Ureter (tissue), 1 donor: ENCODE measurements at places on chromosomes 1 and 21. TPM values are rescaled to one million over a fixed set of nuclear protein-coding genes. Genes with fewer than 3 reads are reported as not detected.

Gene LCK
- 3.8 TPM for total RNA-seq

Gene PTPRU
- total RNA-seq = 100 TPM

Gene OR10J1
- not detected for total RNA-seq

Gene SAMD11
- 13.9 TPM for total RNA-seq

Gene LCE2A
- not detected for total RNA-seq

Gene C8A
- total RNA-seq = 0.16 TPM

Gene GJB3
- 14.9 TPM for total RNA-seq

Gene OR6K3
- total RNA-seq = not detected

Gene S100A2
- total RNA-seq = 317 TPM

Gene LRRC8D
- 17.8 TPM for total RNA-seq

Gene CFHR3
- total RNA-seq = 1.1 TPM

DNA sequence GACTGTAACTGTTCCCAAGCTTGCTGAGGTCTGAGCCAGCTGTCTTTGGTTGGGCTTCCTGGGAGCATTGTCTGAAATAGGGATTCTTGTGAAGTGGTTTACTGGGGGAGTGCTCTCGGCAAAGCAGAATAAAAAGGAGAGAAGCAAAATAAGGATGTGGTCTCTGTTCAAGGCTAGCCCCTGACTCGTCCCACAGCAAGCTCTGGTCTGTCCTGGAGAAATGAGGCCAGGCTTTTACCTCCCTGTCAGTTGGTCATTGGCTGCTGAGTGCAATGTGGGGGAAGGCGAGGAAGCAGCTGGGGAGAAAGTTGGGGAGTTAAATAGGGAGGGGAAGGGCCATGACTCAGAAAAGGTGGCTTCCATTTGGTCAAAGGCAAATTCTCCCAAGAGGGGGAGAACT lies 303.9 kb upstream of the DUSP10 start:
- DNase-seq = no peak

GRCh38 chr1:112544751-112545150 lies 36.0 kb downstream of the WNT2B start:
- DNase-seq = no peak

- no peak for DNase-seq
Observed at GRCh38 chr21:36790616-36791015, 91.7 kb downstream of the SIM2 start.

- DNase-seq = no peak
Observed at GRCh38 chr1:35876988-35877387, 6.0 kb upstream of the AGO1 start.

DNA sequence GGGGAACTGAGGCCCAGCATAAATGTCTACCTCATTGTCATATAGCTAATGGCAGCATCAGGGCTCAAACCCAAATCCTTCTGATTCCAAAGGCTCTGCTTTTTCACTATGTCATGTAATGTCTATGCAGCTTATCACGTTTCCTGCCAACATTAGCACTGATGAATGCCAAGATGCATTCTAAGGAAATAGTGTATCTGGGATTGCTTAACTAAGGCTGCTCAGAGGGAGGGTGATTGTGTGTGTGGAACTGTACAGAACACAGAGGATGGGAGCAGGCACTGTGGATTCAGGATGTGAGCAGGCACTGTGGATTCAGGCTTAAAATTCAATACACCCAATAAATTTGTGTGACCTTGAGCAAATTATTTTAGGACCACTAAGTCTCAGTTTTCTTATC lies 456.4 kb upstream of the DEPDC1 start:
- no peak for DNase-seq

DNA sequence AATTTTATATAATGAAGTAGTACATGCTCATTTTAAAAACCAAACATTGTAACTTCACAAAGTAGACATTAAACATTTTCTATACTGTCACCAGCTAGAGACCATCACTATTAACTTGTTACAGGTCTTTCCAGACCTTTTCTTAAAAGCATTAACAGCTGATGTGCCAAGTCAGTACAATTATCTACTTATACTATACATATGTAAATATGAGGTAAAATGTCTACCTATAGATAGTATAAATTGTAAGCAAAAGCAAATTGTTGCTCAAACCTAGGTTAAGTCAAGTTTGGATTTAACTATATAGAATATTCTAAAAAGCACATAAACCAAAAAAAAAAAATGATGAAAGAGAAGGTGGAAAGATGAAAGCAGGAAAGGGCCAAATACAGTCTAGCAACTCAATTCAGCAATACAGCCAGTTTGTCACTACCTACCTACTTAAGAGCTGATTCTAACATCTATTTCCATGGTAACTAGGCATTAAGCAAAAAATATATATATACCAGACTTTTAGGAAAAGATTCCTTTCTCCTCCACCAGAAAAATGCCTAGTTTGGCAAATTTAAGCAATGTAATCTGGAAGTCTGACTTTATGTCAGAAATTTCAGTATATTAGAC lies 34.5 kb downstream of the ARID4B start:
- no peak for DNase-seq

GRCh38 chr1:159212596-159212995 lies 7.9 kb downstream of the ACKR1 start:
- DNase-seq = no peak

GRCh38 chr21:25901330-25901979 lies 166.7 kb downstream of the GABPA start:
- no peak for DNase-seq

DNA sequence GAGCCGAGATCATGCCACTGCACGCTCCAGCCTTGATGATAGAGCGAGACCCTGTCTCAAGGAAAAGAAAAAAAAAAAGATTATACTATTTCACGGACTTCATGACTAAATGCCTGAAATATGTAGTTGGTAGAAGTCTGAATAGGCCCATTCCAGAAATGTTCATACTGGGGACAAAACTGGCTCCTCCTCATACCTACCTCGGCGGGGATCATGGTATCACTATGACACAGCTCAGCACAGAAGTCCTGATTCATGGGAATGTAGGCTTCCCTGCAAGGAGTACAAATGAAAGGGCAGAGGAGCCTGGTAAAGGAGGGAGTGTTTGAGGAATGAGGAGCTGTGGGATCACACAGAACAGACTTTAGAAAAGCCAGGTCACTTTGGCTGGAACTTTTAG lies 5.0 kb downstream of the SPATA46 start:
- DNase-seq = no peak

DNA sequence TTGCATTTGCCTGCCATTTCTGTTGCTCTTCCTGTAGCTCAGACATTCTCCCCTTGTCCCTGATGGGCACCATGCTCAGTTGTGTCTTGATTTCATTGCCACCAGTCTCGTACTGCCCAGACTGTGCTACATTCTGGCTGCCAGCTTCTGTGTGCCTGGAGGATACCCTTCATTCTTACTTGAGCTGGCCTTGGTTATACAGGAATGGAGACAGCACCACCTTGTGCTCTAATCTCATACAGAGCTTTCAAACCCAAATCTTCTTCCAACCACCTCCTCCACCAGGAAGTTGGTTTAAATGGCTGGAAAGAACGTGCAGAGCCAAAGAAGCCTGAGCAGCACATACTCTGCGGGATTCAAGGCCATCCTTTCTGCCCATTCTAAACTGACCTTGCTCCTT lies 165.3 kb downstream of the SLC35F3 start:
- no peak for DNase-seq

DNA sequence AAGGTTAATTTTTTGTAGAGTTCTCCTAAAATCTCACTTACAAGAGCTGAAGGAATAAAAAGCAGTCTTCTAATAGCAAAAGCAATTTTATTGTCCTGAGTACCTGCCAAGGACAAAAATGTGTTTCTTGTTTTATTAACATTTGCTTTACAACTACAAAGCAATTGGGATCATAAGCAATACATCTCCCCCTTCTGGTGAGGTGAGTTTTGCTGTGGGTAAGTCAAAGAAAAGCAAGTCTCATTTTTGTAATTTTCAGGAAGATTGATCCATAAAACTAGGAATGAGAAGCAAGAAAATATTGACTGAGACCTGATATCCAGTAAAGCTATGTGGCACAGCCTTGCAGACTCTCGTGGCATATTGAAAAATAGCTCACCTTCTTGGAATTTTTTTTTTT lies 2162.7 kb downstream of the NCAM2 start:
- no peak for DNase-seq

DNA sequence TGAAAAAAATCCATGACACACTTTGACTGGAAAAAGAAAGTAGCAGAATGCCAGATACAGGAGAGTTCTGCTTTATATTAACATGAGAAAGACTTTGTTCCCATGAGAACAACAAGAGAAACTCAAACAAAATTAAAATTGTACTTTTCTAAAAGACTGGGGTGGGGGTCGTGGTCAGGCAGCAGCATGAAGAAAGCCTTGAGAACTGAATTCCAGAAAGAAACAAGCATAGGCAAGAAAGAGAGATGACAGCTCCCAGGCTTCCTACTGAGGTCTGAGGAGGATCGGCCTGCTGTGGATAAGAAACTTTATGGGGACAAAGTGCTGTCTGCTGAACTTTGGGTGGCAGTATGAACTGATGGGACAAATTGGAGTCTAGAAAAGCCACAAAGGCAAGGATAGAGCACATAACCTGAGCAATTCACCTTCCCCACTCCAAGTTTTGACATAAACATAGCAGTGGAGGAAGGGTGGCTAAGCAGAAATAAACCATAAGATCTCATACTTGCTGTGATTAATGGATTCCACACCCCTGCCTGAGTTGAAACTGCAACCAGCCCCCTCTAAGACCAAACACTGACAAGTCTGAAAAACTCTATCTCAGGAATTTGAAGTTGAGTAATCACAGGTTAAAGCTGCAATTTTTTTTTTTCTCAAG lies 43.7 kb downstream of the COL6A1 start:
- DNase-seq = no peak

DNA sequence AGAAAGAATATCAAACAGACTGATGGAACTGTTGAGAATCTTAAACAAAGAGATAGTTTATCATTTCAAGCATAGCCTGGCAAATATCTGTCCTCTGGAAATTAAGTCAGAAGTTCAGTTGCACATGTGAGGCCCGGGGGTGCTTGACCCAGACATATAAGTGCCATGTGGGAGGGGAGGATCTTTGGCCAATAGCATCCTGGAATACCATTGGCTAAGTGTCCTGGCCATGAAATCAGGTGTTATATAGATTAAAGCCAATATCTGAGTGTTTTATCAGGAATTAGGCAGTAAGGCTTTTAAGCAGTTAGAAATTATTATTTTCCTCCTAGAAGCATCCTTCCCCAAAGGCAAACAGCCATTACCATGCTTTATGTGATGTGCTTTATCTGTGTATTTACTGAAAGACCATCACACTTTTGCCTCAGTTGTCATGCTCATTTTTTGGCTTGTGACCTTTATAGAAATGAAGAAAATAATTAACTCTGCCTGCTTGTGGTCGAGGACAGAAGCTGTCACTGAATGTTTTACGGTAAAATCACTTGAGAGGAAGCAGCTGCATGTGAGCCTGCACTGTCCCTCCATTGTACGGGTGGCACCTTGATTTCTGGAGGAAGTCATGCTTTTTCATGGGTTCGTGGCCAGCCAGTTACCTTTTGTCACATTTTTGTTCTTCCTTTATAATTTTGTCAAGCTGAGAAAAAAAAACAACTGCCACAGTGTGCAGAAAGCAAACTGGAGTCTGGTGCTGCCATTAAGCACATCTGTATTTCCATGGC lies 259.9 kb upstream of the FMN2 start:
- DNase-seq = no peak

DNA sequence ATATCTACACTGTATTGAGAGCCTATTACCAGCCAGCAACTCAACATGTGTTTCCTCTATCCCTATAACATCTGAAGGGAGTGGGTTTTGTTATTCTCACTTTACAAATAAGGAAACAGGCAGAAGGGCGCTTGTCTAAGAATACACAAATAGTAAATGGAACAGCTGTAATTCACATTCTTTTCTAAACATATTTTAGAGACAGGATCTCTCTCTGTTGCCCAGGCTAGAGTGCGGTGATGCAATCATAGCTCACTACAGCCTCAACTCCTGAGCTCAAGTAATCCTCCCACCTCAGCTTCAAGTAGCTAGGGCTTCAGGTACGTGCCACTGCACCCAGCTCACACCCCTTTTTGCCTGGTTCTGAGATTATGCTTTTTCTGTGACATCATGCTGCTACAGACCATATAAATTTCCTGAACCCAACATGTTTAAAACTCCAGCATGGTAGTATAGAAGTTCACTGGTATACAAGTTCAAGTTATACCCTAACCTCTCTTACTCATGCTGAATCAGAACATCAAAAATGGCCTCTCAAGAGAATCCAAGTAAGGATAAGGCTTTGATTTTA lies 8.6 kb upstream of the TACSTD2 start:
- DNase-seq = no peak

DNA sequence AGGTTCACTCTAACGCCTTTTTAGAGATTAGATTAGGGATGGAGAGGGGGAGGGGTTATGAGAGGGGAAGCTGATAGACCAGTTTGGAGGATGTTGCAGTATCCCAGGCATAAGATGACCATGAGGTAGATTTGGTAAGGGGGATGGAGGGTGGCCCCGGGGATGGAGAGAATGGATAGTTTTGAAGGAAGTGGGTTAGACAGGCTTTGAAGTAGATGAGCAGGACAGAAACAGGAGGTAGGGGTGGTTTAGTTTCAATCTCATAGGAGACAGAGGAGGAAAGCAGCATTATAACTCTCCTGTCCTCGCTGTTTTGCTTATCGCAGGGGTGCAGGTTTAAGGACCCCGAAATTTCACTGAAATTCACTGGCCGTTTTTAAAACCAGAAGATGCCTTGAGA lies 11.8 kb downstream of the UBIAD1 start:
- no peak for DNase-seq

GRCh38 chr1:232587141-232588008 lies 42.6 kb downstream of the SIPA1L2 start:
- no peak for DNase-seq

GRCh38 chr1:96478228-96478627 lies 243.4 kb upstream of the PTBP2 start:
- no peak for DNase-seq

GRCh38 chr21:21715266-21715969 lies 717.2 kb downstream of the NCAM2 start:
- DNase-seq = no peak

DNA sequence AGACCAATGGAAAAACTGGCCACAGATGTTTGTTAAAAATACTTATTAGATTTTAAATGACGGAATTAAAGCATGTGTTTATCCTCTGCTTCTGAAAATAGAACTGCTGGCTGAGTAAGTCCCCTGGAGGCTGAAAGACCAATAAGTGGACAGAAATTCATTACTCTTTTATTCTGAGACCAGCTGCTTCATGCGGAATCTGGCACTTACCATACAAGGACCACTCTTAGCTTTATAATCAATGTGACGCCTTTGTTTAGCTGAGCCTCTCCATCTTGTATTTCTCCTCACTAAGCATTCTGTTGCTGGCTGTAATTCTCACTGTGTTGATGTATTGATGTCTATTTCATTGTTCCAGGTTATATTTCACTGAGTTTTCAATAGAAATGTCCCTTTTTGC lies 6.3 kb upstream of the EXO1 start:
- DNase-seq = no peak

GRCh38 chr1:109379422-109379821 lies 18.3 kb downstream of the SORT1 start:
- DNase-seq = no peak
